Activated CD4-positive, alpha-beta T cell treated with anti-CD3 and anti-CD28 coated beads, Interleukin-2, amount 50 U/mL, for 24 hours (primary cell): ENCODE measurements at places on chromosomes 3 and 15.
A peak's percentile ranks its signal among the peaks of the same experiment; 100 is the strongest.

GRCh38 chr3:67018789-67019526 is 20.9 kb downstream of the KBTBD8 start:
- DNase-seq: no peak

DNA sequence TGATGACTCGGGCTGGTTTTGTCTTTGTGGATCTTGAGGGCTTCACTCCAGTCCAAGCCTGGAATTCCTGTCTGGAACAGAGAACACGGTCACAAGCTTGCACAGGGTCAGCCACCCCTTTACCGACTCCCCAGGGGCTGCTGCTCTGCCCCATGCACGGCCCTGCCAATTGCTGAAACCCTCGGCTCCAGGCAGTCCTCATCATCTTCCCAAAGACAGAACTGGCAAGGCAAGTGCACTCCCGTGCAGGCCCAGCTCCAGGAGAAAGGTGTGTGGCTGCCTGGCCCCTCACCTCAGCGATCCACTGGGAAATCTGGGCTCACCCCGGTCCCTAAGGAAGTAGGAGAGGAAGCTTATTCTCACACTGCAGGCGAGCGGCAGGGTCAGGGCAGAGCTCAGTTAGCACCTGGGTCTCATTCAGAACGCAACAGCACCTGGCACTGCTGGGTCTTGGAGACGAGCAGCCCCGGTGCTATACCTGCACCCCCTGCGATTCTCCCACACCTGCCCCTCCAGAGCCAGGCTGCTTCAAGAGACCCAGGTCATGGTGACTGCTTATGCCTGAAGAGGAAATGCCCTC is 7.2 kb downstream of the MAP6D1 start:
- DNase-seq: no peak

GRCh38 chr3:88712552-88712951 is 394.9 kb upstream of the EPHA3 start:
- DNase-seq: no peak

- no peak for DNase-seq
Observed at GRCh38 chr3:171743327-171744157, 66.7 kb downstream of the PLD1 start.

DNA sequence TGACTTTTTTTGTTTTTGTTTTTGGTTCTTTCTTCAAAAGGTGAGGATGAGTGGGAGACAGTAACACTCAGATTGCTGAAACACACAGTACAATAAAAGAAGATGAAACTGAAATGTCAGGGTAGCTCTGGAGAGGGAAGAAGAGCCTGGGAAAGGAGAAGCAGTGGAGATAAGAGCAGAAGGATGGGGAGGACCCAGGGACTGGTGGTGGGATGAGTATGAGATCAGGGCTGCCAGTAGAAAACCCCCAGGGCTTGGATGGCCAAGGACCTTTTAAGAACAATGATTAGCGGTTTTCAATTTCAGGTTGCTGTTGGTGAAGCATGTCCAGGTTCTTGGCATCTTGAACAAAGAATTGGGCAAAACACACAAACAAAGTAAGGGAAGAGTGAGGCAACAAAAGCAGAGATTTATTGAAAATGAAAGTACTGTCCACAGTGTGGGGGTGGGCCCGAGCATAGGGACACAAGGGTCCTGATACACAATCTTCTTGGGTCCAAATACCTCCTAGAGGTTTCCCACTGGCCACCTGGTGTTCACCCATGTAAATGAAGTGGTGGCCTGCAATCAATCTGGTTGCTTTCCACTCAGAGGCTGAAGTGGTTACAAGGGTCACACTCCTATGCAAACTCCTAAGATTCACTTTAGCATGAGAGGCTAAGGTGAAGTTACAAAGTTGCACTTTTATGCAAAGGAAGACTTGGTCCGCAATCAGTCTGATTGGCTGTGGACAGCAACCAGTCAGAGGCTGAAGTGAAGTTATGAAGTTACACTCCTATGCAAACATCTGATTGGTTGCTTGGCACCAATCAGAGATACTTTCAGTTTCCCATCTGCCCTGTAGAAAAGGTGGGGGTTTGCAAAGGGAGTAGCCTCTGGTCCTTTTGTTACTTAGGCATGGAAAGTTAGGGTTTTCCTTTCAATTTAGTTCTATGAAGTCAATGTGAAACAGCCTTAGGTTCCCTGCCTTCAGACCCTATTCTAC is 26.1 kb upstream of the MFSD1 start:
- DNase-seq: no peak

DNA sequence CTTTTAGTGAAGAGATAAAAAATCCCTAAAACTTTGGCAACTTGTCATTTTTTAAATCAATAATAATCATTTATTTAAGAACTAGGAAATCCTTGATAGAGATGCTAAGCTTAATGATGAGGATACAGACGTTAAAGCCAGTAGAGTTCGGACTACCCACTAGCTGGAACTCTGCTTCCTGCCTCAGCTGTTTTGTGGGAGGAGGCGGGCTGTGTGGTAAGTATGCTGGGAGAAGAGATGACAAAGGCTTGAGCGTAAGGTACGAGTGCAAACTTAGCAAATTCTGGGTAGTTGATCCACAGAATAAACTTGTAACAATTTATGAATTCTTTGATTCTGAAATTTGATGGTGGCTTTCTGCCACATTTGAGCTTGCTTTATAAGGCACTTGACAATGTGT is 111.2 kb upstream of the NANOGP8 start:
- no peak for DNase-seq

DNA sequence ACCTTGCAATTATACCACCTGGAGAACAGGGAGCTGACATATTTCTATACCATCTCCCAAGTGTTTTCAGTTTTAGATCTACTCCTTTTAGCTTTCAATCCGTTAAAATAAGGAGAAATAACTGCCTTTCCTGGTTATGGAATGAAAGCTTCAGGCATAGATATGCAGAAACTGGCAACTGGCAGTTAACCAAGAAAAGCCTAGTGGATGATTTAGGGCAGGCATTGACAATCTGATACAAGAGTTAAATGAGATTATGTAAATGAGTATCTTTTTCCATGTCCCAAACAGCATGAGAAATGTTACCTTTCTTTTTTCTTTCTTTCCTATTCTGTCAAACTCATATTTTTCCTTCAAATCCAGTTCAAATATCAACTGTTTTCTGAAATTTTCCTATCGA is 689.1 kb upstream of the DPPA4 start:
- DNase-seq: no peak

- DNase-seq: no peak
Observed at GRCh38 chr3:117688583-117688982, 979.0 kb downstream of the TUSC7 start.

- no peak for DNase-seq
Observed at GRCh38 chr15:95363646-95364045, 966.9 kb upstream of the NR2F2 start.

- no peak for DNase-seq
Observed at GRCh38 chr15:79820176-79820575, 76.6 kb downstream of the MTHFS start.

GRCh38 chr3:111799951-111800350 is 59.1 kb upstream of the PHLDB2 start:
- DNase-seq: no peak

GRCh38 chr3:41258239-41258800 is 59.0 kb downstream of the CTNNB1 start:
- no peak for DNase-seq

GRCh38 chr3:197038679-197039462 is 9.3 kb upstream of the MELTF start:
- no peak for DNase-seq

DNA sequence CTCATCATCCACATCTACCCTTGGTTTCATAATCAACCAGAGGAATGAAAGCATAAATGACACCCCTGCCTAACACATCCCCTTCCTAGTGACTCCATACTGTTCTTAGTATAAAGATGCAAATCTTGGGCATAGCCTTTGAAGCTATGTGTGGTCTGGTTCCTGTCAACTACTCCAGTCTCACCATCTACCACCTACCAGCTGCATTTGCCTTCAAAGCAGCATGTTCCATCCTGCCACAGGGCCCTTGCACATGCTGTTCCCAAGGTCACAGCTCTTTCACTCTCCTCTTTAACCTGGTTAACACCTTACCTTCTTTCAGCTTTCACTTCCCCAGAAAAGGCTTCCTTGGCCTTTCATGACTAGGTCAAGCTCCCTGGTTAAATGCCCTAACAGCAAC is 62.3 kb upstream of the ARHGEF3 start:
- DNase-seq: no peak

DNA sequence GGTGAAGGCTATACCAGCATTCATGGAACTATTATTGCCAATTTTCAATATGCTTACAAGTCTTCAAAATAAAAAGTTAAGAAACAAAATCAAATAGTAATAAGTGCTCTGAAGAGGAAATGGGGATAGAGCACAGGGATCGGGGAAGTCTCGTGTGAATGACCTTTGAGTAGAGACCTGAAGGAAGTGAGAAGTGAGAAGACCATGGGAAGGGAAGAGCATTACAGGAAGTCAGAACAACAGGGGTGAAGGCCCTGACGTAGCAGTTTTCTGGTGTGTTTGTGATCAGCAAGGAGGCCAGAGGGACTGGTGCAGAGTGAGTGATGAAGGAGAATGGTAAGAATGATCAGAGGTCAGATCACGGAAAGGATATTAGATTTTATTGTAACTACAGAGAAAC is 48.1 kb downstream of the STAC start:
- DNase-seq: no peak

GRCh38 chr3:40476478-40477470 is at the start of gene ZNF619:
Gene ZNF619, plus strand, starts transcription at chr3:40477122. Its CDS starts 858 bp downstream, at chr3:40477980.
- peak; percentile 18 for DNase-seq

DNA sequence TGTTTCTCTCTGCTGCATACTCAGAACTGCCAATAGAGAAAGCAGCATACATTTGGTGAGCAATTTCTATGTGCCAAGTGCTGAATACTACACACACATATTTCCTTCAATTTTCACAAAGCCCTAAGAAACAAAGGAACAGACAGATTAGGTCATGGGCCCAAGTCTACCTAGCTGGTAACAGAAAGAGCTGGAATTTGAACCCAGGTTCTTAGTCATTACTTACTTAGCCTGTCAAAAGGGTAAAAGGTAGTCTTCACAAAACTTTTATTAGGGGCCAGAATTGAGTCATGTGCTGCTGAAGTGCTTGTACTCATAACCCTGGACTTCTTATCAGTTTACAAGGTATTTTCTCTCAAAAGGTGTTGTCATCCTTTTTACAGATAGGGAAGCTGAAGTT is 10.4 kb upstream of the ABHD17C start:
- no peak for DNase-seq

DNA sequence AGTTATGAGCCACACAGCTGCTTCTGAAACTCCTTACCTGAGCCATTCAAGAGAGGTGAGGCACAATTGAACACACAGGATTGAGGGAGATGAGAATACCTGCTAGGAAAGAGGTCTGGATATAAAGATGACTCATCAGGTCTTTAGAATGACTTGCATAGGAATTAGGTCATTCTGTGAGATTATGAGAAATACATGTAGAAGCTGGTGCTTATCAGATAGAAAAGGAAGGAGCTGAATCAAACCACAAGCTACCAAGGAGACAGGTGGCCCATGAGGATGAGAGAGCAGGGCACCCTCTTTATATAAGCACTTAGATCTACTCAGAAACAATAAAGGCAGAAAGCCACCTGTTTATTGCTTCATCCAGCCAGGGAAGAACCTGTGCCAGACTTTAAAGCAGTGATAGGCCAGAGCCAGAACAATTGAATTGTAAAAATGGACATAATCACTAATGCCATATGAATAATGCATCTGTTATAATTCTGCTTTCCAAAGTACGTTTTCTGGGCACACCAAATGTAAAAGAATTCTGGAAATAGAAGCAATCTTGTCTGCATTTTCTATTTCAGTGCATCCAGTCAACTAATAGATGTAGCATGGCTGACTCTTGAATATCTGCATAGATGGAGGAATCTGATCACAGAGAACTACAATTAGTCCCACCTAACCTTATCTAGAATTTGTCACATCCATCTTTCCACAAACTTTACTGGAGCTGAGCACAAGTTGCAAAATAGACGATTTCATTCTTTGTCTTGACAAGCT is 74.9 kb downstream of the PIK3R4 start:
- DNase-seq: no peak

- no peak for DNase-seq
Observed at GRCh38 chr15:45431511-45431910, 53.2 kb upstream of the GATM start.

DNA sequence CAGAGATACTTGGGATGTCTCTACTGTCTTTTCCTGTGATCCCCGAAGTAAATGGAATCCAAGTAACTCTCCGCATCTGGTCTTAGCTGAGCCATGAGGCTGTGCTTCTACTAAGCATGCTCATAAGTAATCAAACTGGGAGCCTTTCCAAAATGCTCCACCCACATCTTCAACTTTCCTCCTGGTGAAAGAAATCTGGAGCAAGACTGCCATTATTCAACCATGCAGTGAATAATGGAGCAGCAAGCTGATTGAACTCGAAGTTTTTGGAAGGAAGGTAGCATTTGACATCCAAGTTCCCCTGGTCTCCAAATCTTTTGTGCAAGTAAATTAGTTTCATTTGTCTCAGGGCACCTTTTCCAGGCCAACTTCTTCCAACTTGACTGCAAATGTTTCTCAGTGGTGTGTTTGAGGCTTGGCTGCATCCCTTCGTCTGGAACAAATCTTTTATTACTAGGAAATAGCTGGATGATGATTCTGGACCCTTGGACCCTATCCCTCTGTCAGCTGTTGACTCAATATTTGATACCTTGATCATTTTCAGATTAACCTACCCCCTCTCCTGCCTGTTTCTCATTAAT is 19.4 kb downstream of the GXYLT2 start:
- DNase-seq: no peak

GRCh38 chr3:14788644-14789043 is 30.1 kb upstream of the FGD5 start:
- DNase-seq: no peak

GRCh38 chr3:40057786-40058185 is 248.4 kb downstream of the MYRIP start:
- DNase-seq: no peak

DNA sequence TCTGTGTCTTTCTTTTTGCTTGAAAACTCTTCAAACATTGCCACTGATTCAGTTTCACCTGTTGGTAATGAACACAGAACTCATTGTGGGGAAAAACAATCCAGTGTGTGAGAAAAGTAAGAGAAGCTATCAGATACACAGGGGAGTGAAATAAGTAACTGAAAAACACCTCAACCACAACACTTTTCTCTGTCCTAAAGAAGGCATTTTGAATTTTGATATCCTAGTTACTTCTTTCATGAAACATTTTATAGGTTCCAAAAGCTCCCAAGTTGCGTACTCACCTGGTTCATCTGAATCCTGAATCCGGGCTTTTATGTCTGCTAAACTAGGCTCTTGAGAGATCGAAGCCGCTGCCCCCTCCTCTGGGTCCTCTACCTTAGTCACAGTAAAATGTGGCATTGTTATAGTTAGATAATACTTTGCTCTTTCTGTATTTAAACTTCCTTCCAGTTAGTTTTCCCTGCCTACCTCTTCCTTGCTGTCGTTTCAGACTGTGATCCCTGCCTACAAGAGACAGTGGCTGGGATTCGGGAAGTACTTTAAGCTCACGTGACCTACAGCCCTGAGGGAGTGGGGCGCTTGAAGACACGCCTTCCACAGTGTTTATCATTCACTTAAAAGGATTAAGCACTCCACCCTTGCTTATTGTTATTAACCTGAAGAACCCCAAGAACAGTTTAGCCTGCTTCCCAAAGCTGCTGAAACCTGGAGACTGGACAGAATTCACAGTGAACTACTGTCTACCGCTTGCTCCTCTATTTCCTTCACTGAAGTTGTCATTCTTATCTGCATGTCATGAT is 19.1 kb downstream of the SLC12A6 start:
- DNase-seq: no peak
